Activated T-cell treated with anti-CD3 and anti-CD28 coated beads, Interleukin-2, amount 50 U/mL, for 72 hours (primary cell): ENCODE measurements at places on chromosomes 3 and 15. TPM values are rescaled to one million over a fixed set of nuclear protein-coding genes. Genes with fewer than 3 reads are reported as not detected.

Gene ROBO2
- not detected for total RNA-seq

GRCh38 chr3:157166561-157166960 lies 6.6 kb upstream of the CCNL1 start:
- H3K4me3 ChIP-seq, result no peak overlapping the region
- H3K4me1 ChIP-seq, result peaks cover 28% of the 10 kb centered on the region
- no peaks in the 10 kb centered on the region for H3K36me3 ChIP-seq
- no peaks in the 10 kb centered on the region for H3K27me3 ChIP-seq
- H3K27ac ChIP-seq, result no peak overlapping the region

Gene DLEC1
- total RNA-seq, result 0.81 TPM

GRCh38 chr15:46696281-46696680 lies 1021.0 kb upstream of the SEMA6D start:
- no peak overlapping the region for H3K4me3 ChIP-seq
- H3K36me3 ChIP-seq, result no peaks in the 10 kb centered on the region
- no peaks in the 10 kb centered on the region for H3K27me3 ChIP-seq
- no peak for DNase-seq
- no peak overlapping the region for H3K27ac ChIP-seq

DNA sequence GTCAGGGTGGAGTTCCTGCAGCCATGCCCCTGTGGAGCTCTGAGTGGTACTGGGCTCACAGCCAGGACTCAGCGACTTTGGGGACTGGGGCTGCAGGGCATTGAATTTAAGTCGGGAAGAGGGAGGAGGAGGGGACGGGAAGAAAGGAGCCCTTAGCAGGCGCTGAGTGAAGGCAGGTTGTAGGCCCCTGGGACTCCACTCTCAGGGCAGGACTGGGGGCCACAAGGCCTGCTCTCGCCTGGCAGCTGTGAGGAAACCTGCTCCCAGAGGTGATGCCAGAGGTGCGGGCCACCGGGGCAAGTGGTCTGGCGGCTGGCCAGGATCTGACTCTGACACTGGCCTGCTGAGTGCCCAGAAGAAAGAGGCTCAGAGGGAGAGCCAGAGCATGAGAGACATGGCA lies 73.5 kb downstream of the EPHB3 start:
- no peak overlapping the region for H3K27ac ChIP-seq
- no peak for DNase-seq
- H3K36me3 ChIP-seq, result no peaks in the 10 kb centered on the region
- peaks cover 10% of the 10 kb centered on the region for H3K27me3 ChIP-seq
- H3K4me3 ChIP-seq, result no peak overlapping the region

GRCh38 chr15:36428102-36428845 lies 151.2 kb upstream of the CDIN1 start:
- no peak for DNase-seq

Gene CELSR3
- total RNA-seq, result 17.4 TPM

GRCh38 chr3:158160958-158161357 lies 51.1 kb downstream of the RSRC1 start:
- peaks cover 17% of the 10 kb centered on the region for H3K4me1 ChIP-seq
- no peak for DNase-seq
- H3K27ac ChIP-seq, result no peak overlapping the region
- no peaks in the 10 kb centered on the region for H3K36me3 ChIP-seq

DNA sequence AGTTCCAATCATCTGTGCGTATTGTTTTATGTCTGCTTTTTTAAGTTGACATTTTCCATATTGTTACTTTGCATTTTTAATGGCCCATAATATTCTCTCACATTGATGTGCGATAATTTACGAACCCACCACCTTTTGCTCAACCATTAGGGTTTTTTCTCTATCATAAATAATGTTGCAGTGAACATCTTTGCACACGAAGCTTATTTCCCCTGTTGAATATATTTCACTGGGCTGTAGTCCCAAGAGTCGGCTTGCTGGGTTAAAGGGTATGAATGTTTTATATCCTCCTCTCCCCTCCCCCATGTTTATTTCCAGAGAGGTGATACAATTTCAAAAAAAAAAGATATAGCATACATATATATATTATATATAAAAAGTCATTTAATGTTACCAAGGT lies 272.7 kb upstream of the RGMA start:
- no peaks in the 10 kb centered on the region for H3K27me3 ChIP-seq
- no peak for DNase-seq
- no peak overlapping the region for H3K4me3 ChIP-seq
- no peaks in the 10 kb centered on the region for H3K4me1 ChIP-seq
- H3K36me3 ChIP-seq, result no peaks in the 10 kb centered on the region

- H3K27ac ChIP-seq, result no peak overlapping the region
Observed at GRCh38 chr15:75532413-75533250, 46.5 kb downstream of the PTPN9 start.

Gene SOX14
- total RNA-seq, result not detected
